Vein endothelial cell (primary cell): ENCODE measurements at places on chromosomes 13 and 19. TPM values are rescaled to one million over a fixed set of nuclear protein-coding genes. Genes with fewer than 3 reads are reported as not detected.

Gene NLRP9
- not detected in 2 replicates for total RNA-seq

Gene KLHL1
- total RNA-seq, result not detected in 2 replicates

Gene SLC5A5
- total RNA-seq, result not detected in 2 replicates

Gene ACP5
- under 0.01 TPM in 1 of 2 replicates, not detected in the other for total RNA-seq
